ENCODE measurements at places on chromosomes 12 and 14. TPM values are rescaled to one million over a fixed set of nuclear protein-coding genes. Genes with fewer than 3 reads are reported as not detected.

Gene CALCOCO1
- 66.8 TPM for total RNA-seq

Gene DNAI7
- not detected for total RNA-seq

Gene PRIMA1
- not detected for total RNA-seq

Gene RFX4
- not detected for total RNA-seq

Gene GLTP
- total RNA-seq = 25.2 TPM

DNA sequence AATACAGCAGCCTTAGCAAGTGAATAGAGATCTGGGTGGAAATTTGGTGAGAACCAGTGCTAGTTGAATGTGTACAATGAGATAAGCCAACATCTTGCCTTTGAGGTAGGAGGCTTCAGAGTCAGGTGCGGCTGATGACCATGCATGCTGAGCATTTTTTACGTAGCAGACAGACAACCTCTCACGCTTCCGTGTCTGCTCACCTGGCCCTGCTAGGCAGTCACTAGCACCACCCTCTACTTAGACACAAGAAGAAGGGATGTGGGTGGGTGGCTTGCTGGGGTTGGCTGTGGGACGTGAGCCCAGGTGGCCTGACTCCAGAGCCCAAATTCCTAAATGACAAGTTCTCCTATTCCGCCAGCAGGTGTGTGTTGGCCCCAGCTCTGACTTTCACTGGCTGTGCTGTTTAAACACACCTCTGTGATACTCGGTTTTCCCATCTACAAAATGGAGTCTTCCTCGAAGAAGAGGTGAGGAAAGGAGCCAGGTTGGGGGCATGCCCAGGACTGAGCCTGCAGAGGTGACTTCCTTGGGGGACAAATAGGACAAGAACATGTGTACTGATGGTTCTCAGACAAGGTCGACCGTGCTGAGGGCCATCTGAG lies 57.8 kb upstream of the BCL11B start:
- no peak for DNase-seq

GRCh38 chr14:92586963-92587699 lies 73.5 kb downstream of the RIN3 start:
- peak; percentile 27 for DNase-seq

- peak; percentile 35 for DNase-seq
These were observed 51.3 kb downstream of the IFNG-AS1 start for GRCh38 chr12:68040450-68041075.

DNA sequence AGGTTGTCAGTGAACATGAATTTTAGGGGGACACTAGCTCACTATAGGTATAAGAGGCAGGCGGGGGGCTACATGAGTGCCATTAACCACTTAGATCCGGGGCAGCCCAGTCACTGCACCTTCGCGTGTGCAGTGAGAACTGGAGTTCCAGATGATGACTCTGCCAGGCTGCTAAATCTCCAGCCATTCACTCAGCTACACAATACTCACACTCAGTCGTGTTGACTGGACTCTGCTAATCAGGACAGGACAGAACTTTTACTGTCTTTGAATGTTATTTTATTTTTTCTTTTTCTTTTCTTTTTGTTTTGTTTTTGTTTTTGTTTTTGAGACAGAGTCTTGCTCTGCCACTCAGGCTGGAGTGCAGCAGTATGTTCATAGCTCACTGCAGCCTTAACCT lies 465.6 kb downstream of the AACS start:
- no peak for DNase-seq

GRCh38 chr12:55666508-55666907 lies 29.8 kb downstream of the OR10P1 start:
- DNase-seq = no peak

DNA sequence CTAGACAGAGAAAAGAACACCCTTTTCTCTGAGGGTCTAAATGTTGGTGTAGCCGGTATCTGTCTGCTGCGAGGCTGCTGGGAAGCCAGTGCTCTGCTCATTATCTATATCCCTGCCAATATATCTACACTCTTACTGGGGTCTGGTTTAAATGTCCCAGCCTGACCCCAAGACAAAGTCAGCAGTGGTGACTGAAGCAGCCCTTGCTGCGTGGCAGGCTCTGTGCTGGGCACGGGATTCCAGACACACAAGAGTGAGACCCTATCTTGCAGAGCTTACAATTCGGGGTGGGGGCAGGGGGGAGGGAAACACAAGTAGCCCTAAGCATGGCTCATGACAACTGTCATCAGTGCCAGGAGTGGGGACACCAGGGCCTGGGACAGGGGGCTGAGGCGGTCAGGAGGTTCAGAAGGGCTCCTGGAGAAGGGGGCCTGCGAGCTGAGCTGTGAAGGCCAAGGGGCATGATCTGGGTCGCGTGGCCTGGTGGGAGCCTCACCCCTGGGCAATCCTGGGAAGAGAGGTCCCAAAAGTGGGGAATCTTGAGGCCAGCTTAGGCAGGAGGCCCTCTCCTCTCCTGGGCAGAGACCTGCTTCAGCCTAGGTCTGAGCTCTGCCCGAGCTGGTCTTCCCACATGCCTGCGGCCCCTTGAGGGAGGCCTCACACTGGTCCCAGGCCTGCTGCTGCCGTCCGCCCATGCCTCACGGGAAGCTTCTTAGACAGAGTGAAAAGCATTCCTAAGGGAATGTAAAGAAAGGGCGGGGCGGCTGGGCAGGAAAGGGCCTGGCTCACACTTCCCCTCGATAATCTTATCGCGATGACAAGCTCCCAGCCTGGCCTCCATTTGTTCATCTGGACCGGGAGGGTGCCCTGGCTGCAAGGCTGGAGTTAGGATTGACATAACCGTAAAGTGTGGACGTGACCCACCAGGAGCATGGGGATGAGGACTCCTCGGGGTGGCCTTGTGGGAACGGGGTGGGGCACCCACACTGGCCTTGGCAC lies 7.3 kb upstream of the RCOR1 start:
- no peak for DNase-seq

- DNase-seq = no peak
These were observed 236.8 kb upstream of the AVPR1A start for GRCh38 chr12:63387771-63388170.

DNA sequence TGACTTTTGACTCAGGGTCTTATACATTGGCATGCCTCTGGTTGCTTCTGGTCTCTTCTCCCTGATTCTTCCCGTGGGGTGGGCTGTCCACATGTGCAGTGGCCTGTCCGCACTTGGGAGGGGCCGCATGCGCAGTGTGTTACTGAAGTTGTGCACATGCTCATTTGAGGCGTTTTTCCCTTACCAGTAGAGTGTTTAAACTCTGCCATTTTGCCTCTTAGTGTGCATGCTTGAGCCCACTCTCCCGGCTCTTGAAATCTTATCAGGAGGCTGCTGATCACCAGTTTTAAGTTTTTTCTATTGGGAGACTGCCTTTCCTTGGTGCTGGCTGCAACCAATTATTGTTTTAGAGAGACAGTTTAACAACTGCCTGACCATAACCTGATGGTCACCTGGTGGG lies 32.1 kb upstream of the HECTD1 start:
- DNase-seq = no peak

DNA sequence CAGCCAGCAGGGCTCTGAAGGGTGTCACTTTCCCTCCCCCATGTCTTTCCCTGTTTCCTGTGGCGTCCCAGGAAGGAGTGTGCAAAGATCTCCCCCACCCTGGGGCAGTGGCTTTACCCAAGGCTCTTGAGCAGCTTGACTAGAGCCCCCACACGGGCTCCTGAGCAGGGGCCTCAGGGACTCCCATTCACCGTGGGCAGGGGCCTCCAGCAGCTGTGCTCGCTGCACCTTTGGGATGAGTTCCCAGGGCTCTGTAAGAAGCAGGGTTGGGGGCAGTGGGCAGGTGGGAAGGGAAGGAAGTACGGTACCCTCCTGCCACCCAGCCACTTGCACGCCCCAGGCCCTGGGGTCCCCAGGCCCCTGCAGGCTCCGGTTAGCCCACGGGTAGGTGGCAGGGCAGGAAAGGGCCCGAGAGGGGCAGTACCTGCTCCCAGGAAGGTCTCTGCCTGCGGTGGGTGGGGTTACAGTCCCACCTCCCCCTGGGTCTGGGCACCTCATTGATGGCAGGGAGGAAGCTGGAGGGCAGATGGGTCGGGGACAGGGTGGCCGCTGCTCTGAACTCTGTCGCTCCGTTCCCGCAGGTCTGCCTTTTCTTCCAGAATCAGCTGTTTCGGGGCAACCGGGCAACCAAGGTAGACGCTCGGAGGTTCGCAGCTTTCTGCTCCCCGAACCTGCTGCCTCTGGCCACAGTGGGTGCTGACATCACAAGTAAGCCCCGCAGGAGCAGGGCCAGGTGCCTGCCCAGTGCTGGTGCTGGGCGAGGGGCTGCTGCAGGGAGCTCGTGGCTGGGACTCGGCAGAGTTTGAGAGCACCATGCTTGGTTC lies 13.0 kb downstream of the ASPG start:
- no peak for DNase-seq

- no peak for DNase-seq
These were observed 99.6 kb downstream of the LIN7A start for GRCh38 chr12:80838024-80838658.
